Peyer's patch (tissue), 4 donors: ENCODE measurements at places on chromosomes 5 and 9. TPM values are rescaled to one million over a fixed set of nuclear protein-coding genes. Genes with fewer than 3 reads are reported as not detected.

- DNase-seq: no peak
Measured at GRCh38 chr9:87107072-87107471, 159.8 kb upstream of the GAS1 start.

DNA sequence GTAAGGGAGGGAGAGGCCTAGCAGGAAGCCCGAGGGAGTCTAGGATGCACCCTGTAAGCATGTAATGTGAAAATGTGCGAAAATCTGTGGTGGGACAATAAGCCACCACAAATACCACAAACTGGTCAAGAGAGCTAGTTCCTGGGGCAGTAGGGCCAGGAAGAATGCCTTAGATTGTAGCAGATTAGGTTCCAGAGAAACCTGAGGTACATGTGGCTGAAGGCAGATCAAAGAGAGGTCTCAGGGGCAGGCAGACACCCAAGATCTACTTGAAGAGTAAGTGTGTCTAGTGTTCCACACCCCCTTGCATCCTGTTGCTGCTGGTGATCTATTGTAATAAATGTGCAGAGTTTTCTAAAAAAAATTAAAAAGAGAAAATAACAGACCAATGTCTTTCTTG lies 1677.3 kb upstream of the CDH6 start:
- no peak for DNase-seq

Gene OGN
- 3.8 TPM for total RNA-seq

GRCh38 chr5:126641387-126641786 lies 40.6 kb downstream of the PHAX start:
- no peak for DNase-seq

DNA sequence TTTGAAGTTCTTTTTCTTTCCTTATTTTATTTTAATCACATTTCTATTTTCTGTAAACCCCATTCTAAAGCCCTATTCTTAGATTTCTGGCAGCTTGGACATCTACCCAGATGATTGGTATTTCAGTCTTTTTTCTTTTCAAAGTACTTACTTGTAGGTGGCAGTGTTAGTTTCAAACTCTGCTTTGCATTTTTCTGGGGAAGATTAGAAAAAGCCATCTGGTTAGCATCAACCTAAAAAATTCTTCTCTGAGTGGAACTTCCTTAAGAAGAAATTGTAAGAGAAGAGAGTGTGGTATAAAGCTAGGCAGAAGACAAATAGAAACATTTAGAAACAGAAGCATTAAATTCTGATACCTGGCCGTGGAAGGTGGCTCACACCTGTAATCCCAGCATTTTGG lies 17.2 kb upstream of the TENT2 start:
- DNase-seq: no peak

Gene TAF7
- 45.8 TPM for total RNA-seq

GRCh38 chr5:127001621-127002296 lies 28.6 kb downstream of the MARCHF3 start:
- DNase-seq: no peak
